GM23338 (cell line): ENCODE measurements at places on chromosomes 7 and 10. TPM values are rescaled to one million over a fixed set of nuclear protein-coding genes. Genes with fewer than 3 reads are reported as not detected.

The GSAP gene
- total RNA-seq, result 1.1 and 1.2 TPM in 2 replicates

- DNase-seq, result no peak
These were observed 129.7 kb upstream of the CALCR start for GRCh38 chr7:93704217-93704616.

- no peak for DNase-seq
These were observed 2.5 kb upstream of the RHBDD2 start for GRCh38 chr7:75876126-75876881.

DNA sequence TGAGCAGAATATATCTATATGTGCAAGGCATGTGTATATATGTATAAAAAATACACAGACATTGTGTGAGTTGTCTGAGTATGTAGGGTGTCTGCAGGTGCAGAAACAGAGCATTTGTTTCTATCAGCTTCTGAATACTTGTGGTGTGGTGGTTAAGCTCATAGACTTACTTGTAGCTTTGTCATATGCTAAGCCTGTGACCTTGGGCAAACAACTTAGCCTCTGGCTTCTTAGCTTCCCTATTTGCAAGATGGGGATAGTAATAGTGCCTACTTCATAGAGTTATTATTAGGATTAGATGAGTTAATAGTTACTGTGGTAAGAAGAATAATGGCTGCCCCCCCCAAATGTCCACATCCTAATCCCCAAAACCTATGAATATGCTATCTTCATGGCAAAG lies 28.2 kb upstream of the PAX2 start:
- no peak for DNase-seq

DNA sequence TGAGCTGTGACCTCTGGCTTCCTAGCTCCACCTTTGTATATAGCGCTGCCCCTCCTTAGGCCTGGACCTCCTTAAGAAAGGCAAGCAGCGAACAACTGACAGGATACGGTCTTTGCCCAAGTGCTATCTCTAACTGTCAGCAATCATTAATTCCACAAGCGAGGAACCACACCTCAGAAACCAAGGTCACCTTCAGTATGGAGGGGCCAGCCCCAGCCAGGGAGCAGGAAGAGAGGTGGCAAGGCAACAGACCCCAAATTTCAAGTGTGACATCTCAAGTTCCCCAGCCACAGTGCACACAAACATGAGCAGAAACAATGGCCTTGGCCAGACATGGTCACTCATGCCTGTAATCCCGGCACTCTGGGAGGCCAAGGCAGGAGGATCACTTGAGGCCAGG lies 4.8 kb upstream of the AOC1 start:
- no peak for DNase-seq

- no peak for DNase-seq
These were observed 32.6 kb downstream of the GSDME start for GRCh38 chr7:24724451-24725190.

- no peak for DNase-seq
These were observed 28.4 kb downstream of the CAMK1D start for GRCh38 chr10:12377658-12378290.
